ENCODE measurements at places on chromosomes 1 and 21.

GRCh38 chr1:116785006-116785405, 30.8 kb downstream of the CD2 start:
- DNase-seq: no peak

- no peak for DNase-seq
Measured at GRCh38 chr1:238293075-238293474, 402.4 kb upstream of the ZP4 start.

DNA sequence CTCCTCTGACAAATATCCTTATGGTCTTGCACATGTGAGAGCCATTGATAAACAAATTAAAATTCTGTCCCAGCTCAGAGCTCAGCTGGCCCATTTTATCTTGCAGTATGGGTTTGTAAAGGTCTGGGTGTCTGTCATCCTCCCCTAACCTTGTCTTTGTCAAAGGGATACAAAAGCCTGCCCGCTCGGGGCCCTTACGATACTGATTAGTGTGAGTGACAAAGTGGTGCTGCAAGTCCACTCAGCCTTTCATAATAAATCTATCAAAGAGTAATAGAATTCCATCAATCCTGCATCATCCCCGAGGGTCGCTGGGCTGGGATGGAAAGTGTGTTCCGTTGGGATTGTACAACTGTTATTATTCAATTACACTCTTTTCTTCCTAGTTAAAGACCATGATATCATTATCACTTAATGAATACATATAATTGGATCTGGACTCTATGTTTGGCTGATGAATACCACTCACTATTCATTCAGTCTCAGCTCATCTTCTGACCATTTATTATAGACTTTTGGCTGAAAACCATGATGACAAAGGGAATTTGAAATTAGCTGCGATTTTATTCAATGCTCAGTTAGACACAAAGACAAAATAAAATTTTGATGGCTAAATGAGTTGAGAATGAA, 122.5 kb upstream of the FOXD3 start:
- no peak for DNase-seq

- DNase-seq: no peak
Measured at GRCh38 chr1:222168621-222169020, 379.3 kb downstream of the HHIPL2 start.

DNA sequence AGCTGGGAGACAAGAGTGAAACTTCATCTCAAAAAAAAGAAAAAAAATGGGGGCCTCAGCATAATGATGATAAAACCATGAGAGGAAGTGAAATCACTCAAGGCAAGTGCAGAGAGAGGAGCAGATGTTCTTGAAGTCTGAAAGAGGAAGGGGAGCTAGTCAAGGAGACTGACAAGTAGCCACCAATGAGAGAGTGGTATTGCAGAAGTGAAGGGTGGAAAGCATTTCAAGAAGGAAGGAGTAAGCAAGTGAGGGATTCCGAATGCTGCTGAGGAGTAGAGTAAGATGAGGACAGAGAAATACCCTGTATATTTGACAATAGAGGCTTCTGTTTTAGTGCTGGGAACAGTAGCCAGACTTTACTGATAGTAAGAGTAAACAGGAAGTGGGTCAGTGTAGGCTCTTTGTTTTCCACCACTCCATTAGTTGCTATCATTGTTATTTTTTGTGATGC, 2.9 kb downstream of the TATDN3 start:
- DNase-seq: no peak
